ENCODE measurements at places on chromosomes 3 and 15.
A peak's percentile ranks its signal among the peaks of the same experiment; 100 is the strongest.

DNA sequence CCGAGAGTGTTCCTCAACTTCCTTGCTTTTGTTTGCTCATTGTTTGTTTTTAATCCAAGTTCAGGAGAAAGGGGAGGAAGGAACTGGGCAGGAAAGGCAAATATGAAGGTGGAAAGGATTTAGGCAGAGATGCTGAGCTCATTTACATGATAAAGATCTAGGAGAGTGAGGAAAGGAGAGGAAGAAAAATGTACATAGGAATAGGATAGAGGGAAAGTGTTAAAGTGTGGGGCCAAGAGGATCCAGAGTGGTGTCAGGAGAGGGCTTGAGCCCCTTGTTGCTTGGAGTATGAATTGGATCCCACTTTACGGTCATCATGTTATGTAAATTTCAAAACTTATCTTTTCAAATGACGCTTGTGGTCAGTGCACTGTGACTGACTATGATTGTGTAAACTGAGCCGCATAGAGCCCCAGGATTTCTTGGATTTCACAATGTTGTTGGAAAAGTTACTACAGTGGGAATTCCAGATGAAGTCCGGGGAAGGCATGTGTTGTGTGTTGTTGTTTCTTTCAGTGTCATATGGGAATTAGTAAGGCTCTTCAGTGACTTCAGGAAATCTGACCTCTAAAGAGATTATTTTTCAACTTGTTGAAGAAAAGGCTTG, 15.0 kb upstream of the PLD1 start:
- no peak for DNase-seq

- DNase-seq: peak; percentile 54
Observed at GRCh38 chr15:31392761-31393401, 66.2 kb downstream of the KLF13 start.

DNA sequence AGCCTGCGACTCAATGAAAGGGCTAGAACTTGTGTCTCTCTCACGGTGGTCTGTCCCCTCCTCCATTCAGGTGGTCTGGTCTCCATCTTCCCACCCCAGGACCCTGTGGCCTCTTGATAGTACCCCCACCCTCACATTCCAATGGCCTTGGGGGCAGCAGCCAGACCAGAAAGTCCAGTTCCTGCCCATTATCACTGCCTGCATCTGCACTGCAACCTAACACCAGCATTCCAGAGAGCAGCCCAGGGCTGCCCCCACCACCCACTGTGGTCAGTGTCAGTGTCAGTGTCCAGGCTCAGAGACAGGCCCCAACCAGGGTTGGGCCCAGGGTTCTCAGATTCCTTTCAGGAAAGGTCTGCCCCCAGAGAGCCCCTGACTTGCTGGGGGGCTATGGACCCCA, 12.6 kb downstream of the IGDCC3 start:
- DNase-seq: no peak

DNA sequence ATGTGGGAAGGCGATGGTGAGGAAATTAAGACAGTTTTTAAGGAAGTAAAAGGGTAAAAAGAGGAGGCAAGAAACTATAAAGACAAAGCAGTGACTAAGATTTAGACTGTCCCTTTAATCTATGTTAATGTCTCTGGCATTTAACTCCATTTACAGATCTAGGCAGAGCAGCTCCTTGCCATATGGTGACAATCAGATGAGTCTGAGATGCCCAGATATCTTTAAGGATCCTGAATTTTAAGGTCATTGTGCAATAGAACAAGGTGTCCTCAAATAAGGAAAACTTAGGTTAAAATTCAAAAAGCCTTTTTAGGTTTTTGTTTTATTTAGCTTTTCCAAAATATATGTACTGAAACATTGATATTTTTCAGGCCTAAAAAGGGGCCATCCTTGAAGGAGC, 24.1 kb downstream of the RASGRP1 start:
- no peak for DNase-seq

GRCh38 chr3:180808823-180809575, 103.5 kb upstream of the FXR1 start:
- DNase-seq: no peak

GRCh38 chr3:11459186-11459824, 184.4 kb downstream of the VGLL4 start:
- DNase-seq: no peak

DNA sequence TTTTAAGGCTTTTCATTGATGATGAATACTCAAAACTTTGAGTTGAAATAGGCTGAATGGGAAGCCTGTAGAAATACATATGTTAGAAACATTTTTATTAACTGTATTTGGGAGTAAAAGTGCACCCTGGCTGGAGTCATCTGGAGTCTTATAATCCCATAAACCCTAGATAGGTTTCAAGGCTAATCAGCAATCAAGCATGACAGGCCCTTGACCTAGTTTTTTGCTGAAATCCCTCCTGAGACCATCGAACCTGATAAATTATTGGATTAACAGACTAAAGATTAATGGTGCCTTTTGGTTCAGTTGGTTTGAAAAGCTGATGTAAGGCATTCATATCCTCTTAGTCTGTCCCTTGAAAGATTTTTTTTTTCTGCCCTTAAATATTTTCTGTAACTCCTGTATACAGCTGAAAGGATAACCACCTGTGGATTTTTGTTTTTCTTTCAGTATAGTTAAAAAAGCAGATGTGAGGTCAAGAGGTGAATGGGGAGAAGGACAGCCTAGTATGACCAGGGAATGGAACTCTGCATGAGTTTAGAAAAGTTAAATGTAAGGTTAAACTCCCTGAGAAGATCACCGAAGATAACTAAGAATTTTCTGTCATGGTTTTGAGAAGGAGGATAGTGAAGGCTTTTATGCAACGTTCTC, 69.4 kb upstream of the STXBP5L start:
- no peak for DNase-seq

Measured in B cell (primary cell).